Hindlimb muscle (tissue), 1 donor: ENCODE measurements at places on chromosomes 3 and 15. TPM values are rescaled to one million over a fixed set of nuclear protein-coding genes. Genes with fewer than 3 reads are reported as not detected.

The OPA1 gene
- 41.9 TPM for polyA plus RNA-seq

The PLSCR2 gene
- not detected for polyA plus RNA-seq

- DNase-seq, result peak; percentile 34
Observed at GRCh38 chr15:73631915-73632669, 1.1 kb downstream of the NPTN start.

DNA sequence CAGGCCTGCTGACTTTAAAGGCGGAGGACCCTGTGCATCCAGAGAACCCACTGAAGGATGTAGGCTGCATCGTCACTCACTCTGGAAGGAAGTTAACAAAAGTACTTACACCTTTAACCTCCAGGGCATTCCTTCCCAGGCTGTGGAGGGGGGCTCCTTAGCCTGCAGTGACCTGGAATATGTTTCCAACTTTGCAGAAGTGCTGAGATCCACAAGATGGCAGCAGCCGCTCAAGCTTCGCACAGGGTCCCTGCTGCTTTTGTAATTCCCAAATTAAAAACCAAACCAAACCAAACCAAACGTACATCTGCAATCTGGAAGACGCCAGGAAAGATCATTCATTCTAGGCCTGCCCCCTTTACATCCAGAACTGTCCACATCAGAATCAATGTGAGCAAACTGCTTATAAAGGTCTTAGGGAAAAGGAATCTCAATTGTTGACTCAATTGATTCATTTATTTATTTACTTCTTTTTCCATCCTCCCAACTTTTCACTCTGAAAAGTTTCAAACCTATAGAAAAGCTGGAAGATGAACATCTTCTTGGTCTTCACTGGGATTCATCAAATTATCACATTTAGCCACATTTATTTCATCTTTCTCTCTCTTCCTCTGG, 70.5 kb upstream of the KLHL25 start:
- peak; percentile 58 for DNase-seq

- DNase-seq, result peak; percentile 83
Observed at GRCh38 chr3:66276705-66277274, 56.0 kb downstream of the SLC25A26 start.

DNA sequence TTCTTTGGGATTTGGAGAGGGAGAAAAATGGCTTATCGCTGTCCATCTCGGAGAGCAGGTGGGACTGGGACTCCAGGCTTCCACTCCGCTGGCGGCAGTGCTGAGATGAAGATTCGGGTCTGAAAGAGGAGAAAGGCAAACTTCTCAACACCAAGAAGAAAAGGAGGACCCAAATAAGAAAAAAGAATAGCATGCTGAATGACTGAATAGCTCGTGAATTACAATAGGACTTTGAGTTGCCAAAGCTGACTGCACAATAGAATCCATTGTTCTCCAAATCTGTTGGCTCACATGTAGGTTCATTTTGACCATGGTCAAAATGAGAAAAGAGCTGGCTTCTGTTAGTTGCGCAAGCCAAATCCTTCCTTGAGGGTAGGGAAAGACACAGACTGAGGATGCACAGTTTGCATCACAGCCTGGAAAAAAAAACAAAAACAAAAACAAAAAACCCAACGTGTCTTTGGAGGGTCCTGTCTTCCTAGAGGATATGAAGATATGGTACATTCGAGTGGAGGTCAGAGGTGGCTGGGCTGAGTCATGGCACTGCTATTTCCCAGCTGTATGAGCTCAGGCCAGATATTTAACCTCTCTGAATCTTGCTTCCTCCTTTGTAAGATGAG, 59.3 kb upstream of the LMOD3 start:
- no peak for DNase-seq

DNA sequence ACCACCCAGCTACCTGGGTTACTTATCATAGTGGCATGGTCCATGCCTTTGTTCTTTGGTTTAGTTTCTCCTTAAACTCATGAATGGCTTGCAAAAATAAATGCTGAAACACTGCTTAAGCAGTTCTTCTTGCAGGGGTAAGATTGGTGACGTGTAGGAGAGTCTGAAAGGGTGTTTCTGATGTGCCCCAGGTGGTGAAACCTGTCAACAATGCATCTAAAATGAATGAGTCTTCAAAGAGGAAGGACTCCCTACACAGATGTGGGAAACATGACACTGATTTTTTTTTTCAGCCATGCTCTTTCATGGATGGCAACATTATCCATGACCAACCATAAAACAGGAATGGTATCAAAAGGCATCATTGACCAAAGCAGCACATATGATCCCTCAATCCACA, 72.0 kb downstream of the KCNH8 start:
- DNase-seq, result no peak

The GOLGA8A gene
- polyA plus RNA-seq, result 57.9 TPM

The HCLS1 gene
- polyA plus RNA-seq, result 9.9 TPM

The SYNPR gene
- not detected for polyA plus RNA-seq

- peak; percentile 77 for DNase-seq
Observed at GRCh38 chr3:184399410-184399809, 19.6 kb downstream of the CHRD start.

The CCDC80 gene
- 59.4 TPM for polyA plus RNA-seq

The CSNK1G1 gene
- polyA plus RNA-seq, result 10.9 TPM

The IL5RA gene
- polyA plus RNA-seq, result not detected

- no peak for DNase-seq
Observed at GRCh38 chr15:93359425-93360131, 270.6 kb upstream of the RGMA start.

GRCh38 chr15:92077353-92078085, 224.0 kb downstream of the SLCO3A1 start:
- peak; percentile 45 for DNase-seq

DNA sequence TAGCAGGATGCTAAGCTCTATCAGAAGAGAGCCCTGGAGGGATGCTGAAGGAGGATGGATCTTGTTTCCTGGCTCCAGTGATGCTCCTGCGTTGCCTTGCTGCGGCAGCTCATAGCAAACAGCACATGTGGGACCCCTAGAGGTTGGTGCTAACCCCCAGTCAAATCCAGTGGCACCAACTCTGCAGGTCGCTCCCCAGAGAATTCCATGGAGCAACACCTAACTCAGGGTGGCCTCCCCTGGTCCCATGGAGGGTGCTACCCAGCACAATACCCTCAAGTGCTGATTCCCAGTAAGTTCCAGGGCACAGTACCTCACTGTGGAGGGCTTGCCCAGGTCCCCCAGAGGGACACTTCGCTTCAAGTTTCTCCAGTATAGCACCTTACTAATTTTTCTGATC, 231.2 kb downstream of the NEK10 start:
- no peak for DNase-seq

DNA sequence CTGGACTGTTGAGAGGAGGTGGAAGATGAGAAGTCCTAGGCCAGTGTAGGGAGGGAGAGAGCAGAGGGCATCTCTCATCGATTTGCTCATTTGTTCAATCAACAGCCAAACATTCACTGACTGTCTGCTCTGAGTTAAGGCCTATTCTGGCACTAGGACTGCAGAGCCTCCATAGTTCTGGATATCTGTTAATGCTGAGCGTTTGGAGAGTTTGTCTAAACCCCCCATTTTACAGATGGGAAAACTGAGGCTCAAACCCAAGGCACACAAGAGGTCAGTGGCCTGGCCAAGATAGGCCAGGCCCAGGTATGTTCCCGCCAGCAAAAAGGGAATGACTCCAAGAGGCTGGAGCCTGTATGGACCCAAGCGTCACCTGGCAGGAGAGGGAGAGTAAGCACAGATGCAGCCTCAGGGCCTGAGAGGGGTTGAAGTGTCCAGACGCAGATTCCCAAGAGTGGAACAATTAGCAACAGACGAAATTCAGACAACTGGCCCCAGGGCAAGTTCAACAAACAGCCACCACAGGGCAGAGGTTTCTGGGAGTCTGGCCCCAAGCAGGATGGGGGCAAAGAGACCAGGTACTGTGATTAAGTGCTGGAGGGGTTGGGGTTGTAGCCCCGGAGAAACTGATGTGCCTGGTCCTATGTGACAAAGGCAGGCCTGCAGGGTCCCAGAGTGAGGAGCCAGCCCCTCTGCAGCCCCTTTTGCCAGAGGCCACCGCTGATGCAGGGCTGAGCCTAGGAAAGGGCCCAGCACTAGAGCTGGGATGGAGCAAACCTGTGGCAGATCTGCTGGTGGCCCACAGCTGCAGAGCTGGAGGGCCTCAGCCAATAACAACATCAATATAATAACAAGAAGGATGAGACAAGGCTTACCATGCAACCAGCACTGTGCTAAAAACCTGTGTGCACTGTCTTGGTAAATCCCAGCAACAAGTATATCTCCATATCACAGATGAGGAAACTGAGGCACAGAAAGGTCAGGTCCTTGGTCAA, 245.1 kb upstream of the TLE3 start:
- no peak for DNase-seq

- DNase-seq, result peak; percentile 38
Observed at GRCh38 chr15:92682741-92683510, 27.4 kb upstream of the FAM174B start.

The CCR8 gene
- polyA plus RNA-seq, result not detected

DNA sequence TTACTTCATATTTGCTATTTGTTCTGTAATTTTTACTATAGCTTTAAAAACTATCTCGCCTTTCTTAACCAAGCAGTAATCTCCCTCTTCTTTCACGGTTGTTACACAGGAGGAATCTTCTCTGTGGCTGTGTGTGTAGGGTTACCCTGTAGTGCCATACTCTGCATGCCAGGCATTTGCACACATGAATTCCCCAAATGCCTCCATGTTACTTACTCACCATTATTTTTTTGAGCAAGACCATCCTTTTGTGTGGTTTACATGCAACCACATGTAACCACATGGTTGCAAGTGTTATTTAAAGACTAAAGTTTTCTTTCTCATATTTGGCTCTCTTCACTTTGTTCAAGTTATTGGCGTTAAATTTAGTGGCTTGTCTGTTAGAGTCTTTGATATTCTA, 45.5 kb downstream of the HPS3 start:
- no peak for DNase-seq

DNA sequence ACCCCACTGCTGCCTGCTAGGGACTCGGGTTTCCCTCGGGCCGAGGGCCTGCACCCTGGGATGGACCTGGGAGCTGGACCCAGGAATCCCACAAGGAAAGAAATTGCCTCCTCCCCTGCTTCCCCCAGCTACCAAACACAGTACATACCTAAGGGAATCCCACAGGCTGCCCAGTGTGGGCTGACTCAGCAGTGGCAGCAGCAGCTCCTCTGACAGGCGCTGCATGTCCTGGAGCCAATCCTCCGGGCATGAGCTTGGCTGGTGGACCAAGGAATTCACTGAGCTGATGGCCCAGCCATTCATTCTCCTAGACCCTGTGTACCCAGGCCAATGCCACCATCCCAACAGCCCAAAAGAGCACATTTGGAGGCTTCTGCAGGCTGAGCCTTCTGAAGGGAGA, 9.5 kb upstream of the LTK start:
- no peak for DNase-seq

- DNase-seq, result no peak
Observed at GRCh38 chr15:68348606-68349005, 71.1 kb downstream of the FEM1B start.

DNA sequence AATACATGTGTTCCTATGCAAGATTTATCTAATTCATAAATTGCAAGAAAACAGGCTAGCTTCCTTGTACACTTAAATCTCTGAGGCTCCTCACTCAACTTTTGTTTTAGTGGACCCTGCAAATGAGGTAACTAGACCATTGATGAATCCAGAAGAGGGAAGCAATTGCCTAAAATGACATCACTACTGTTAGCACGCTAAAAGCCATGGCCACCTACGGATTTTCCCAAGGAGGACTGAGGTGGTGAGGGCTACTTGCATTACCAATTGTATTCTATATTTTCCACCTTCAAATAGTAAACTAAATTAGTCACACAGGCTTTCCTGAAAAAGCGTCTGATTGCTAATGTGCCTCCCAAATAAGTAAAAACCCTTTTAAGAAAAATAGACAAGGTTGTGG, 140.7 kb downstream of the GADL1 start:
- DNase-seq, result no peak

The DZIP1L gene
- polyA plus RNA-seq, result 7.1 TPM
